ENCODE measurements at places on chromosomes 2 and 18.

DNA sequence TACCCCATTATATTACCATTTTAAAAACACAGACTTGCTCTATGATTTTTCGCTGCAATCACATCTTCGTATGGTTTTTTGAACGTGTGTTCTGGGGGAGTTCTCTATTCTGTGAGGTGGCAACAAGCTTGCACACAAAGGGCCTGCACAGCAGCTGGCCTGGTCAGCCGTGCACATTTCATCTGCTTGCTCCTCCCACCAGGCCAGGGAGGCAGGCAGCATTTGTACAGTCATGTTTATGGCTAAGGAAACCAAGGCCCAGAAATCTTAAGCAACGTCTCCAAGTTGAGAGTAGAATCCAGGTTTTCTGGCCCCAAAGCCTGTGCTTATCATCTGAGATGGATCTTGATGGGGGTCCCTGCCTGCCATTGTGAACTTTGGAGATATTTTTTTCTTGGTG is 106.4 kb upstream of the SMIM21 start:
- DNase-seq = no peak

- DNase-seq = no peak
Observed at GRCh38 chr18:22203536-22204213, 34.3 kb downstream of the GATA6 start.

DNA sequence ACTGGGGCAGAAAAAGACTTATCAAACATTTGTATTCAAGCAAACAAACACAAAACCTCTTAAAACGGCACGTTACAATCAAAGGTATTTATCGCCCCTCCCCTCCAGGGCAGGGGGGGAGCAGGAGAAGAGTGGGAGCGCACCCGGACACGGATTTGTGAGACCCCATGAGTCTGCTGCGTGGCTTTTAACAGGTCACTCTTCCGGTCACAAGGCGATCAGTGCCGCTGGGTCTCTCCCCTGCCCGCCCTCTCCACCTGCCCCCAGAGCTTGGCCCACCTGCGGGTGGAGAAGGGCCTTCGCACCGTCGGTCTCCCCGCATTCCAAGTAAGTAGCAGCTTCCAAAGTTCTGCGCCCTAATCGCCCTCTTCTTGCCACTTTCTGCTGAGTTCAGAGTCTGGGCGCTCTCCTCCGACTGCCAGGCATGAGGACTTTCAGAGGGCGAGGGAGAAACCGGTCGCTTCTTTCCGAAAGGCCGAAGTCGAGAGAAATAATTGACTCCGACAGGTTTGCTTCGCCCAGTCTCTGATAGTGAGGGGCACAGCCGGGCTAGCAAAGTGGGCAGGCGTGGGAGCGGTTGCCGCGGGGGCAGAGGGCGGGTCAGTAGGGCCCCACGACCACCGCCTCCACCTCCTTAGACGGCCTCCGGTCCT is 800 bp downstream of the RPRM start:
- DNase-seq = no peak

- no peak for DNase-seq
Observed at GRCh38 chr2:73685764-73686438, 43.7 kb upstream of the NAT8 start.

DNA sequence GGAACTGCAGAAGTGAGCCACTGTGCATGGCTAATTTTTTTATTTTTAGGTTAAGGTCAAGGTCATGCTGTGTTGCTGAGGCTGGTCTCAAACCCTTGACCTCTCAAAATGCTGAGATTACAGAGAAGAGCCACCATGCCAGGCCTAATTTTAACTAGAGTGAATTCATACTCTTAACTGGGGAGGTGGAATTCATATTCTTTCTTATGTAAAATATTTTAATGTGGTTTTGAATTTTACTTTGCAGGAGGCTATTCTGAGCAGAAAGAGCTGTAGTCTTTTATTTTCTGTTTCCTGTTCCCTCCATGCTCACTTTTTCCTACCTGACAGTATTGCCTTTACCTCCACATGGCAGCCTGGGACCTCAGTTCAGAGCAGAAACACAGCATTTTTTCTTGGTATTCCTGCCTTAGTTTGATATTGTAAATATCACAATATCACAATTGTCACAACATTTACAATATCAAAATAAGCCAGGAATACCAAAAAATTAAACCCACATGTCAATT is 37.1 kb upstream of the CCNYL1 start:
- no peak for DNase-seq

- DNase-seq = no peak
Observed at GRCh38 chr18:78101091-78101490, 851.4 kb downstream of the GALR1 start.
